ENCODE measurements at places on chromosomes 11 and 22.

- DNase-seq = no peak
Measured at GRCh38 chr11:8066036-8066910, 14.7 kb upstream of the TUB start.

GRCh38 chr22:38214302-38215056 is 12.7 kb downstream of the MAFF start:
- DNase-seq = no peak

- DNase-seq = no peak
Measured at GRCh38 chr11:45560913-45561281, 104.5 kb downstream of the CHST1 start.

- DNase-seq = no peak
Measured at GRCh38 chr11:128921793-128922192, 20.9 kb downstream of the TP53AIP1 start.

DNA sequence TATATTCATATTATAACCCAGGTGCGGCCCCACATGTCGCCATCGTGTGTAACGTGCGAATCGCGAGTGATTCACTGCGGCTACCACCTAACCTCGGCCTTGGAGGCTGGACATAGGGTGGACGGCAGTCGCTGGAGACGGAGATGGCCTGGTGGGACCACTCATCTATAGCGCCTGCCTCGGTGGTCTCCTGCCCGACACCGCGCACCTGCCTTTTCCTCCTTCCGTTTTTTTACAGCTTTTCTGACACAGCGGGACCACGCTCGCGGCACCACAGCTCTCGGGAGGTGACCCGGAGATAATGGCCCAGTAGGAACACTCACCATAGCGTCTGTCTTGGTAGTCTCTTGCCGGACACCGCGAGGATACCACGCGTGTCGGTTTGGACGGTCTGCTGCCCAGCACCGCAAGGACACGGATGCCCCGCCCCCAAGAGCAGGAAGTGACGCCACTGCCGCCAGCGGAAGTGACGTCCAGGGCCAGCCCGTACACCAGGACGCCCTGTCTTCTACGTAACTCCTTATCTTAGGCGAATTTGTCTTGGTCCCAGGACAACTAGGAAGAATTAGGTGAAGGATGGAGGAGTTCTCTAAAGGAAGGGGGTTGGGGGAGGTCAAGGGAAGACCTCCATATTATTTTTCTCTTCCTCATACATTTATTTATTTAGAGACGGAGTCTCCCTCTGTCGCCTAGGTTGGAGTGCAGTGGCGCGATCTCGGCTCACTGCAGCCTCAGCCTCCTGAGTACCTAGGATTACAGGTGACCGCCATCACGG is 6.4 kb downstream of the SNU13 start:
- DNase-seq = peak; percentile 13

- no peak for DNase-seq
Measured at GRCh38 chr11:440065-441042, 1.5 kb downstream of the ANO9 start.

DNA sequence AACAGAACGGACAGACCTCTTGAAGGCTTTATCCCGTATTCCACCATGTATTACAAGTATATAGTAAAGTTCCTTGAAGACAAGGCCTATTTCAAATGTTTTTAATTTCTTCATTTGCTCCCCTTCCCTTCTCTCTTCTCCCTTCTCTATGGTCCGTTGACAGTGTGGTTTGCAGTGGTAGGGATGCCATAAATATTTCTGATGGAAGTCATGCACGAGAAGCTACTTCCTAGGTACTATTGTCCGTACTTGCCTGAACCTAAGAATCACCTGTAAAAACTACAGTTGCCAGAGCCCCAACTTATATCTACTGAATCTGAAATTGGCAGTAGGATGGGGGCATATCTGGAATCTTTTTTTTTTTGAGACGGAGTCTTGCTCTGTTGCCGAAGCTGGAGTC is 2.8 kb downstream of the PISD start:
- DNase-seq = no peak

DNA sequence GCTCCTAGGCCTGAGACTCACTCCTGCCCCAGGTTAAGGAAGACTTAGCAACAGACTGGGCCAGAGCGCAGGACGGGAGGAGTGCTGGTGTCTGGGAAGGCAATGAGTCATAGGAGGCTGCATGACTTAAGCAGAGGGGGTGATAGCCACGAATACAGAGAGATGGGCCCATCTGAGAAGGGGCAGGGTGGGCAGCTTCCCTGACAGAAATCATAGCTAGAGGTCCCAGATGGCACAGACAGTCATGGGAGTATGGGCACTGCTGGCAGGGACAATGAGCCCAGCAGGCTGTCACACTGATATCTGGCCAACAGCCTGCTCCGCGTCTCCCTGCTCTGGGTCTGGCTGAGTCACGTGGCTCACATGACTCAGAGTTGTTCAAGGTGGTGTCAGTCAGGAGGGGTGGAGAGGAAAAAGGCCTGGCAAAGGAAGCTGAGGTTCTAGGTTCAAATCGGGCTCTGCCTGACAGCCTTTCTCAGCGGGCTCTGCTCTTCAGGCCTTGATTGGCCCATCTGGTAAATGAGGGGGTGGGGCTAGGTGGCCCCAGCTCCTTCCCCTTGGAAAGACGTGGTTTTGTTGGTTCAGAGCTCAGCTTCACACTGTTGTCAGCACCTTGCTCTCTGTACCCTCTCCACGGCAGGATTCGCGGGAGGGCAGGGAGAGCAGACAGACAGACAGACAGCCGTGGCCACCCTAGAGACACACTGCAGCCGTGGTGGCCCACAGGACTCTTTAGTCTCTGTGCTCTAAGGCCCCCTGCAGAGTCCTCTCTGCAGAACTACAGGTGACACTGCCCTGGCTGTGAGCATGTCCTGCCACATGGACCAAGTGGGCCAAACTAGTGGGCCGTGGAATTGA is 47.8 kb downstream of the DBX1 start:
- DNase-seq = no peak

- no peak for DNase-seq
Measured at GRCh38 chr11:111637885-111638284, 35.6 kb downstream of the SIK2 start.

DNA sequence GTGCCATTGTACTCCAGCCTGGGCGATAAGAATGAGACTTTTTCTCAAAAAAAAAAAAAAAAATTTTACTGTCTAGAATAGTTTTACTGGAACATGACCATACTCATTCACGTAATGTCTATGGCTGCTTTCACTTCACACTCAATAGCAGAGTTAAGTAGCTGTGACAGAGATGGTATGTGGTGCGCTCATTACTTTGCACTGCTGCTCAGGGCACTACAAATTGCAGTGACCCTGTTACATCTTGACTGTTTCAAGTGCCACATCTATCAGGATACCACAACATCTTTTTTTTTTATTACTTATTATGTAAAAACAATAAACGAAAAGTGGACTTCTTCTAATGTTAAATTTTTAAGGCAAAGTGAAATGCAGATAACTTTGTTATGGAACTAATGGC is 110.3 kb downstream of the ARHGAP20 start:
- no peak for DNase-seq

DNA sequence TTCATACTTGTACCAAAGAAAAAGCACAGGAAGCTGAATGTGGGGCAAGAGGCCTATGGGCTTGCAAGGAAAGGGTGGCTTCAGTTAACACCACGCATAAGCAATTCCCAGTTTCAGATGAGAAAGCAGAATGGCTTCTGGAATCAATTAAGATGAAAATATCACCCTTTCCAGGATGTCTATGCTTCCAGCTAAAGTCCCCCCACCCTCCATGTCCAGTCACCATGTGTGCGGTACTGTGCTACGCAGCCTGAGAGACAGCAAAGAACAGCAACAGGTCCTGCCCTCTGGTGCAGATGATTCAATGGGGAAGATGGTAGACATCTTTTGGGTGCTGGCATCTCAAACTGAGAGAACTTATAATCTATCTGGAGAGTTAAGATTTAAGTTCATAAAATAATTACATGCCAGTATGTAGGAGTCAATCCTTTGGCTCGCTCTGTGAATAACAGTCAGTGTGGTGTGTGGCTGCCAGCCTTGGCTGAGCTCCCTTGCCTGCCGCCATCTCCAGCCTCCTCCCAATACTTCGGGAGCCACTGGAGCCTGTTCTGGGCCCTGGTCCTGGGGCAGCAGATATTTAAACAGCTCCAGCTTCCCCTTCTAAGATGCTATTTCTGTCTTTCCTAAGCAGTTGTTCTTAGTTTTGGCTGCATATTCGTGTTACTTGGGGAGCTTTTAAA is 44.5 kb downstream of the ME3 start:
- DNase-seq = no peak

- no peak for DNase-seq
Measured at GRCh38 chr11:77783025-77783424, 37.5 kb downstream of the RSF1 start.

- DNase-seq = no peak
Measured at GRCh38 chr22:35617137-35617755, at the start of gene MB. Gene MB, minus strand, starts transcription at chr22:35617329. Its CDS starts 72 bp downstream, at chr22:35617257.

- peak; percentile 74 for DNase-seq
Measured at GRCh38 chr22:32219026-32219425, 14.2 kb upstream of the RFPL2 start.

DNA sequence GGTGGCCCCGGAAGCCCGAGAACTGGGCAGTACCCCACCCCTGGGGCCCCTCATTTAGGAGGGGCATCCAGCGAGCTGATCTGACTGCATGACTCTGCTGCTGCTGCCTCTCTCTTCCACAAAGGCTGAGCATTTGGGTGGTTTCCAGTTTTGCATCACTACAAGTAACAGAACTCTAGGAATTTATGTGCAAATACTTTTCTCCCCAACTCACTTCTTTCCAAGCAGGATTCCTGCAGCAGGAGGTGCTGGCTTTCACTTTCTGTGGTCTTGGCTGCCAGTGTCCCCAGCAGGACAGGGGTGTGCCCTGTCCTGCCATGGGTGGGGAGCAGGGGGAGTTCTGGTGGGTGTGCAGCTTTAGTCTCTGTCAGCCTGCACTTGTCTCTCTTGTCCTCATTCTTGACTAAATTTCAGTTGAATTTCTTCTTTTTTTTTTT is 21.2 kb downstream of the UPB1 start:
- DNase-seq = no peak

- DNase-seq = peak; percentile 70
Measured at GRCh38 chr11:32594272-32594671, 10.6 kb downstream of the EIF3M start.

DNA sequence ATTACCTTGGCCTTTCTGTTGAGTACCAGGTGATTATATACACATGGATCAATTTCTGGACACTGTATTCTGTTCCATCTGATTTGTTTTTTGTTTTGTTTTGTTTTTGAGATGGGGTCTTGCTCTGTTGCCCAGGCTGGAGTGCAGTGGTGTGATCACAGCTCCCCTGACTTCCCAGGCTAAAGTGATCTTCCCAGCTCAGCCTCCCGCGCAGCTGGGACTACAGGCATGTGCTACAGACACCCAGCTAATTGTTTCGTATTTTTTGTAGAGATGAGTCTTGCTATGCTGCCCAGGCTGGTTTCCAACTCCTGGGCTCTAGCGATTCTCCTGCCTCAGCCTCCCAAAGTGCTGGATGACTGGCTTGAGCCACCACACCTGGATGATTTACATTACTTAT is 19.0 kb downstream of the TCIRG1 start:
- DNase-seq = no peak

GRCh38 chr11:20647976-20648565 is 21.3 kb upstream of the NELL1 start:
- DNase-seq = no peak

DNA sequence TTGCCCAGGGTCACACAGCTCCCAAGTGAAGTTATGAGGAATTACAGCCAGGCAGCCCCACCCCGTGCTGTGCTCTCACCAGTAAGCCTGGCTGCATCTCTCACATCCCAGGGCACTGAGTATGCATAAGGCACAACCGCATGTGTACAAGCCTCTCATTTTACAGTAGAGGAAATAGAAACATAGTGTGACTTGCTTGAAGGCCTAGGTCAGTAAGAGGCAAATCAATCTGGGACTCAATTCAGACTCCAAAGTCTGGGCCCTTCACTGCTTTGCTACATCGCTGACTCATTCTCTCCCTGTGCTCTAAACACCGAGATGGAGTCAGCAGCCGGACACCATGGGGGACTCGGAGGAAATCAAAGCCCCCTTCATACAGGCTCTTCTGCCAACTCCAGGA is 7.9 kb downstream of the ABTB2 start:
- no peak for DNase-seq

DNA sequence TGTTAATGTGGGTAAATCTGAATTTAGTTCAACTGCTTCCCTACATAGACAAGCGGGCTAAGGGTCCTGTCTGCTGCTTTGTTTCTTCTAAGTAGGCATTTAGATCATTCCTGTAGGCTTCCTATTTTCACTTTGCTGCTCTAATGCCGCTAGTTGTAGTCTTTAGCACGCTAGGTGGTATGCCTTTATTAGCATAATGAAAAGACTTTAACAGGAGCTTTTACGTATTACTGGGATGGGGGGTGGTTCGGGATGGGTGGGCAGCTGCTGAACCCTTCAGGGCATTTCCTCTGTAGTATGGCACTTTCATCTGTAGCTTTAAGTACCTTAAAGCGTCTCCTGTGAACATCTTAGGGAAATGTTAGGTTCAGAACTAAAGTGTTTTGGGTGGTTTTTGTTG is 85.3 kb downstream of the GGT1 start:
- DNase-seq = no peak

- no peak for DNase-seq
Measured at GRCh38 chr11:45304992-45305335, 18.8 kb upstream of the SYT13 start.

DNA sequence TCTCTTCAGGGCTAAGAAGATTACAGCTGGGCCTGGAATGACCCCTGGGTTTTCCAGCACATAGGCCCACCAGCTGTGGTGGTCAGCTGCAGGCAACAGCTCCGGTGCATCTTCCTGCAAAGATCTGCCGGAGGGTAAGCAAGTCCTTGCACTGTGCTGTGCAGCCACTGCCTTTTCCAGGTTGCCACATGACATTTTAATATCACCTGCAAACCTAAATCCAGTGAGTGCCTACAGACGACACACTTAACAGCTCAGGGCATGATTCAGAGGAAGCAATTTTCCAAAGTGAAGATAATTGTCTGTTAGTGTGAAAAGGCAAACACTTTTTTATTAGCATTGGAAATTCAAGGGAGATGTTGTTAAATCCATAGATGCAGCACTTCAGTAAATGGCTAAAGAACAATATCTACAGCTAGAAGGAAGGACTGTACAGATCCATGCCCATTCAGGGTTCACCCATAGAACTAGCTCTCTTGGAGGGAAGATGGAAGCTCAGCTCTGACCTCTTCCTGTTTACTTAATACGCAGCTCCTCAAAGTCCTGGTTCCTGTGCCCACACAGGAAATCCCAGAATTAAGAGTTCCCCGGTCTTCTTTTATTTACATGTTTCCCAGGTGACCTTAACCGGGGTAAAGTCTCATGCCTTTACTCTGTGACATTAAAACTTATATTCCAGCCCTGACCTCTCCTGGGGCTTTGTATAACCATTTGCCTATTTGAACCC is 13.3 kb upstream of the NRIP3 start:
- DNase-seq = no peak

- no peak for DNase-seq
Measured at GRCh38 chr22:20178915-20179227, 28.0 kb upstream of the CCDC188 start.

- no peak for DNase-seq
Measured at GRCh38 chr11:2738551-2739431, 39.0 kb upstream of the KCNQ1OT1 start.

- DNase-seq = peak; percentile 63
Measured at GRCh38 chr11:133947321-133947756, 9.4 kb downstream of the IGSF9B start.

All from GF-D8 (cell line).